Cerebellar cortex (tissue), 1 donor: ENCODE measurements at places on chromosomes 16 and 17.
A peak's percentile ranks its signal among the peaks of the same experiment; 100 is the strongest.

- DNase-seq = no peak
Observed at GRCh38 chr16:30033270-30033669, 2.2 kb upstream of the TLCD3B start.

GRCh38 chr17:75642784-75643642, 9.8 kb downstream of the SMIM5 start:
- peak; percentile 34 for DNase-seq

- DNase-seq = no peak
Observed at GRCh38 chr17:50458270-50458669, 10.4 kb downstream of the CHAD start.

DNA sequence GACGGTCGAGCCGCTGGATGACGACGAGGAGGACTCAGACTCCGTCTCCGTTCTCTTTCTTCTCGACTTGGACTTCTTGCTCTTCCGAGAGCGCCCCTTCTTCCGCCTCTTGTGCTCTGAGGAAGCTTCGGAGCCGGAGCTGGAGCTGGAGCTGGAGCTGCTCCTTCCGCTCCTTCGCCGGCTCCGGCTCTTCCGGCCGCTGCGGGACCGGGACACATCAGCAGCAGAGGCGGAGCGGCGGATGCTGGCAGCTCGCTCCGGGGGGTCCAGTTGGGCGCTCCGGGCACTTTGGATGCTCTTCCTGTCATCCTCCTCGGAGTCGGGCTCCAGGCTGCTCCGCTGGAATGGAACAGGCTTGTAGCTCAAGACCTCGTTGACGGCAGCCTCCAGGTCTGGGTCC, 36.9 kb downstream of the PIPOX start:
- no peak for DNase-seq

DNA sequence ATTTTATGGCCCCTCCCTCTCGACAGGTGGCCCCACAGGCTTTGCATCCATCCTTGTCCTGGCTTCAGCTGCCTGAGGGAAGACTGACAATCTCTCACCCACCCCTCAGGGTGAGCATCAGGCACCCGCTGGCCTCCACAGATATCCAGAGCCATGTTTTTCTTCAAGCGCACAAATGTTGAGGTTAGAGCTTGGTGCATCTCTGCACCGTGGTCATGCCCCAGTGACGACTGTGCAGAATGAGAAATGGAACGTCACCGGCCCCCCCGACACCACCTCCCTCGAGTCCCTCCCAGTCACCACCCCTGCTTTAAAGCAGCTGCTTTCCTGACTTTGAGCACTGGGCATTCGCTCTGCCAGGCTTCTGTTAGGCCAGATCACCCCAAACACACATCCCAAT, 19.8 kb upstream of the TIMP2 start:
- no peak for DNase-seq
